Activated T-helper 17 cell treated with anti-CD3 and anti-CD28 coated beads, Interleukin-2, amount 50 U/mL, for 72 hours (primary cell): ENCODE measurements at places on chromosomes 16 and 17. TPM values are rescaled to one million over a fixed set of nuclear protein-coding genes. Genes with fewer than 3 reads are reported as not detected.

ITGA3 gene
- 5.3 TPM for total RNA-seq

RNF43 gene
- 0.71 TPM for total RNA-seq

SERPINF2 gene
- total RNA-seq = 0.85 TPM

G6PC1 gene
- not detected for total RNA-seq

MYOCD gene
- not detected for total RNA-seq

MT4 gene
- not detected for total RNA-seq

CCL7 gene
- total RNA-seq = not detected

KRTAP2-2 gene
- total RNA-seq = not detected

DNA sequence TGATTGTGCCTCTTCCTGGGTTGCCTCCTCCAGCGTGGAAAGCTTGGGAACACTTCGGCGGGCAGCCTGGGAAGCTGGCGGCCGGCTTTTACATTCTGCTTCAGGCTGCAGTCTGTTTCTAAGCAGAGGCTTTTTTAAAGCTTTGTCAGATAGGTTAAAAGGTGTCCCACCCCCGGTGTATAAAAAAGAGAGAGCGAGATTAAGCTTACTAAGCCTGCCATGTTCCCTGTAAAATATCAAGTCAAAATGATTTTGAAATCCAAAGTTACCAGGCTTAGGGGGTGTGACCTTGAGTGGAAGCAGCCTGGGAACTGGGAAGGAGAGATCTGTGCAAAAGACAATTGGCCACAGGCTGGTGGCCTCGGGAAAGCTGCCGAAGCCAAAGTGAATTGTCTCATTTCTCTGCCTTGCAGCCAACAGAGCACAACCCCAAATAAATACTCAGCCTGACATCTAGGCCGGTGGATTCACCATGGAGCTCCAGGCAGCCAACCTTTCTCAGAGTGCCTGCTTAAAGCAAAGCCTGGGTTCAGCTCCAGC is 254.5 kb downstream of the FTO start:
- no peak for ATAC-seq

DNA sequence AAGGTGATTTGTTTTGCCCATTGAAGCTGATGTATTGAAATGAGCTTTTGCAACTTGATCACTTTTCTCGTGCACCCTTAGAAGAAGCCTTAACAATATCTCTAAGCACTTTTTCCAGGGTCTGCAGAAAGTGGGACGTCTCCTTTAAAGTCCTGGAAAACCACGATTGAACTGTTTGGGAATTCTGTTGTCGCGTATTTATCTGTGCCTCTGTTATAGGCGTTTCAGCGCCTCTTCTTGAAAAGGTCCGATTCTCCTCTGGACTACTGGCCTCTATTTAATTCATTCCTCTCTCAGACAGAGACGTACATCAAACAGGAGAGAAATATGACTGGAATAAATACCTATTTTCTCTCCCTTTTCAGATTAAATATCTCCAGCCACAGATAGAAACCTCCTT is 262.4 kb upstream of the PSMD7 start:
- no peak for ATAC-seq

- ATAC-seq = no peak
Measured at GRCh38 chr16:81369888-81370504, 55.2 kb downstream of the GAN start.

DNA sequence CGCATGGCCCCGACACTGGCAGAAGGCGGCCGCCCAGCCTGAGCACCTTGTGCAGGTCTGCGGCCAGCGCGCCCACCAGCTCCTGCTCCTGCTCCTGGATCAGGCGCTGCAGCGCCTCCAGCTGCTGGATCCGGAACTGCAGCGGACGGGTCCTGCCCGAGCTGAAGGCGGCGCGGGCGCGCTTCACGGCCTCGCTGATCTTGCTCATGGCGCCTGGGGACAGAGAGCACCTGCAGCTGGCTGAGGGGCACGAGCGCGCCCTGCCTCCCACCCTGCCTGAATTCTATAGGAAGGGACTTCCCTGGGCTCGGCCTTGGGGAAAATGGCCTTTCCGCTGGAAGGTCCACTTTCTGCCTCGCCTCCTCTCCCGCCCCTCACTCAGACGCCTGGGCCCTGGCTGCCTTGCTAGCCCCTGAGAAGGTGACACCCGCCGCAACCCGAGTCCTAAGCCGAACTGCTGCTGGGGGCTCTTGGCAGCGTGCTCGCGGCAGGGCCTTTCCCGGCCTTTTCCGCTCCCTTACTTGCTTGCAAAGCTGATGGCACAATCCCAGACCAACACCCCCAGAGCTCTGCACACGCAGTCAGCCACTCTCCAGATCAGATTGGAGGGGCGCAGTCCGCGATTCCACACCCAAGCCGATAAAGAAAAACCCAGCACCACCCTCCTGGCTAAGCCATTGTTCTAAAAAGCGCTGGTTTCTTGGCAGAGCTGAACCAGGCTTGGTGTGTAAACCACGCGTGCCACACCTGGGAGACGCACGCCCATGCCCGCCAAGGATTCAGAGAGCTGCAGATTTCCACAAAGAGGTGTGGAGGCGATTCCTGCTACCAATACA is 3.0 kb downstream of the ALDH3A1 start:
- peak; percentile 88 for ATAC-seq

DNA sequence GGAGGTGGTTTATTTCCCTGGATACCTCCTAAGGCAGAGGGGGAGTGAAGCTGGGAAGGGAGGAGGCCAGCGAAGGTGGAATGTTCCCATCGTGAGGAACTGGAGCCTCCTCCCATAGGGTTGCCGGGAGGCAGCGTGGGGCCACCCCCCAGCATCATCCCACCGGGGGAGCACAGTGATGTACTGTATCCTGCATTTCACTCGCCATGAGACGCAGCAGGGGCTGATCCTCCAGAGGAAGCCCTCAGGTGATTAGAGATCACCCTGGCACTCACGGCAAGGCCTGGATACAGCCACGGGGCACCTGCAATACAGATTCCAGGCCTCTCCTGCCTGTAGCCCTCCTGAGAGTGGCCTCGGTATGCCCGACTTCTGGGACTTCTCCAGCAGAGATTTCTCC is 25.5 kb upstream of the BEAN1 start:
- ATAC-seq = no peak

GRCh38 chr17:62892870-62893338 is 73.1 kb upstream of the TANC2 start:
- ATAC-seq = peak; percentile 97

GRCh38 chr17:17582372-17582771 is 9.1 kb downstream of the PEMT start:
- ATAC-seq = no peak

DNA sequence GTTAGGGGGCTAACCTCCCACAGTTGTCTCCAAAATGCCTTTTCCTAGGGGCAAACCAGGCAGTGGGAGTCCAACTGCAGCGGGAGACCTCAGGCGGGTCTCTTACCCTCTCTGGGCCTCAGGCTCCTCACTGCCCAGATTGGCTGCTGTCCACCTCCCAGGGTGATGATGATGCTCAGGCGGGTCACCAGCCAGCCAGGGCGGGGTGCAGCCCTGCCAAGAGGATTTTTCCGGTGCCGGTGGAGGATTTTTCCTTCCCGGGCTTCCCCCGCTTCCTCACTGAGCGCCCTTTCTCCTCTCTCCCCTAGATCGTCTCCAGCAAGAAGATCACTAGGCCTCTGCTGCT is 22.8 kb downstream of the CPNE2 start:
- no peak for ATAC-seq

DNA sequence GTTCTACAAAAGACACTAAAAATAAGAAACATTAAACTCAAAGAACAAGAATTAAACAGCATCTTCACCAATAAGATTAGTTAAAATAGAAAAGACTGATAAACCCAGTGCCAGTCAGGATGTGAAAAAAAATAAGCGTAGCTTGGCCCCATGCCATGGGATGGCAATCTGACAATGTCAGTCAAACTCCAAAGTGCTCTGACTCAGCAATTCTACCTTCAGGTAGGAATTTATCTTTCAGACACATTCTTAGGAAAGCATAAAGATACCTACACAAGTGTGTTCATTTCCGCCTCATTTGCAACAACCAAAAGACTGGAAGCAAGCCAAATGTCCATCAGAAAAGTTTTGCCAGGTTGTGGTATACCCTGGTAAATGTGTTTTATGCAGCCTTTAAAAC is 9.1 kb upstream of the MPO start:
- no peak for ATAC-seq

GRCh38 chr17:48611681-48612455 is 1.1 kb upstream of the HOXB7 start:
- no peak for ATAC-seq

- no peak for ATAC-seq
Measured at GRCh38 chr17:69525920-69526841, 111.7 kb downstream of the MAP2K6 start.

DNA sequence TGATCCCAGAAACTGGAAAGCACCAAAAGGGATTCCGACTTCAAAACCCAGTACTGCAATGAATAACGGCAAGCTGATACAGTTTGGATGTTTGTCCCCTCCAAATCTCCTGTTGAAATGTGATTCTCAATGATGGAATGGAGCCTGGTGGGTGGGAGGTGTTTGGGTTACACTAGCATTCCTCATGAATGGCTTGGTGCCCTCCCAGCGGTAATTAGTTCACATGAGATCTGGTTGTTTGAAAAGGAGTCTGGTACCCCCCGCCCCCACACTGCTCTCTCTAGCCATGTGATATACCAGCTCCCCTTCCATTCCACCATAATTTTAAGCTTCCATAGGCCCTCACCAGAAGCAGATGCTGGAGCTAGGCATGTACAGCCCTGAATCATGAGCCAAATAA is 40.1 kb downstream of the RANBP10 start:
- no peak for ATAC-seq

- ATAC-seq = no peak
Measured at GRCh38 chr17:47701608-47702007, 7.6 kb downstream of the TBKBP1 start.
